ENCODE measurements at places on chromosomes 7 and 10. TPM values are rescaled to one million over a fixed set of nuclear protein-coding genes. Genes with fewer than 3 reads are reported as not detected.

DNA sequence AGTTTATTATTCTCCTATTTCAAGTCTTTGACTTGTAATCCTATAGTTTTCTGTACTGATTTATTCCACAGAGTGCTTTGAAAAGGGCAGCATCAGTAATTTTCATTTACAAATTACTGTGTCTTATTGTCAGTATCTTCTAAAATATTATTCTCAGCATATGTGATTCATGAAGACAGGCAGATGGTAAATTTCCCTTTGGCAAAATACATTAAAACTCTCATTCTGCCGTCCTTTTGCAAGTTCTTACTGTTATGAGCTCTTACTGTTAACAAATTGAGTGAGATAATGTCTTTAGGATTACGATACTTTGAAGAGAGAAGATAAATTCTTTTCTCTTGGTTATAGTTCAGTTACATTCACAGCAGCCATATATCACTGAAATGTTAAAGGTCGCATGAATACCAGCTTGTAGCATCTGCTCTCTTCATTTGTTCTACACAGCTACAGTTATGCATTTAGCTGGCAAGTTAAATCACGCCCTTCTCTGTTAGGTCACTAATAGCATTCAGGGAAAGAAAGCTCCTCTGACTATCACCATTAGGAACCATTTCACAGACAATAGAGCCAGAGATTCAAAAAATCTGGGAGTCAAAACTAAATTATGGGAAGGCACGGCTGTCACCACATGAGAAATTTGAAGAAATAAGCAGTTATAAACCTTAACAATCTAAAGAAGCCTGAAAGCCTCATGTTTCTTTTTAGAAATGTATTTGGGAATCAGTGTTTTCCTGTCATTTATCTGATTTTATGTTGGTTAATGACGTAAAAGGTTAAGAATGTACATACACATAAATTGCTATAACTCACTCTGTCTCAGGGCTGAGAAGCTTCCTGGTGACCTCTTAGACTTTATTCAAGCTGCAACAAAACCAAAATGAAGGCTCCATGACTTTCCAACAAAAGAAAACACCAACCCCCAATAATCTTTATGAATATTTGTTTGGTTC, 109.6 kb upstream of the SP4 start:
- no peak for DNase-seq

GRCh38 chr7:41755096-41755495, 52.2 kb upstream of the INHBA start:
- no peak for DNase-seq

DNA sequence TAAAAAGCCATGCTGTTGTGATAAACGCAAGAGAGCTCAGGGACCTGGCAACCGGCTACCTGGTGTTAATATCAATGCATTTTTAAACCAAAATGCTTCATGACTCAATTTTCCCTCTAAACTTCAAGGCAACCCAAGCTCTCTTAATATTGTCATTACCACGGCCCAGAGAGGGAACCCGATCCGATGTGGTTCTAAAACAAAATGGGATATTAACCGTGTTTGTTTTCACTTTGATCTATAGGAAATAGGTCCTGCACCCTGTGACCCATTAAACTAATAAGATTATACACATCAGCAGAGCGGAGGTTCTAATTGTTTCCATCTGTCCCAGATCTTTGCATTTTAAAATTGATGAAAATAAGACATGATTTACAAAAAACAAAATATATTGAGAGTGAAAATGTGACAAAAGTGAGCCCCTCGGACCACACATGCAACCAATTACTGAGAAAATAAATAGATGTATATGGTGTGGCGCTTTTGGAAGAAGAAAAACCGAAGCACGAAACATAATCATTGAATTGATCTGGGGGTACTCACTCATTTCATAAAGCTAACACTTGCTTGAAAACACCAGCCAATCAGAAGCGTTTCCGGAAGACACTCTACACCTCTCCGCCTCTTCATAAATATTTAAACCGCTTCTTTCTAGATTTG, 290.3 kb upstream of the NFE2L3 start:
- no peak for DNase-seq

- no peak for DNase-seq
Observed at GRCh38 chr10:88705958-88706357, at the start of gene LIPK. LIPK (plus strand) TSS chr10:88706249; CDS start chr10:88724544, 18,295 bp downstream.

DNA sequence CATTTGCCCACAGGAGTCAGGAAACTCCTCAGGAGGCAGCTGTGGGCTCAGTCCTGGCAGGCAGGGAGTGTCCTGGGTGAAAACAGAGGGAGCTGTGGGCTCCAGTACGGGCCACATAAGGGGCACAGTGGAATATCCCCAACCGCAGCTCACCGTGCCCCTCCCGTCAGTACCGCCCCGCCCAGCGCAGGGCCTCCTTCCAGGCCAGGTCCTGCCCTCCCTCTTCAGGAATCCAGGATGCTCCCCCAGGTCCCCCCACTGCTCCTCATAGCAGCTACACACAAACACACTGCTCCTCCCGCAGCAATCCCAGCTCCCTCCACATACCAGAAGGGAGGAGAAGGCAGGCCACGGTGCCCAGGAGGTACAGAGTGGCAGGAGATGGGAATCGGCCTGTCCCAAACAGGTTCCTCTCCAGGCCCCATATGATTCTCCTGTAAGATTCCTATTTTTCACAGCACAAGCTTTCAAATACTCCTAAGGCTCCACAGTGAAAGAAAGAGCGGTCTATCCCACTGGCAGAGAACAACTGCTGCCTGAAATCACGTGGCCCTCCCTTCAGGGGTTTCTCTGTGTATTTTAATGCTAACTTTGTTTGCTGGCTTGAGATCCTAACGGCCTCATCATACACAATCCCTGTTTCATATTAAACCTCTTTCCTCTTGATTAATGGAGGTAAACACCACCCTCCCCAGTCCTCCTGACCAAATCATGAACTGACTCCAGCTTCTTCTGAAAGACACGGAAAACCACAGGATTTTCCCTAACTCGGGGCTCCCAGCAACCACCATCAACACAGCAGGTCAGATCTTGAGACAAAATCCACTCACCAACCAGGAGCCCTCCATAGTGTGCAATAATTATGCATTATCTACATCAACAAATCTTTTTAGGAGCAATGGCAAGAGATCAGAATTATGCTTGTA, 178.7 kb downstream of the TNS3 start:
- DNase-seq = peak; percentile 15

Gene SLC26A4
- 3.5 TPM for total RNA-seq

DNA sequence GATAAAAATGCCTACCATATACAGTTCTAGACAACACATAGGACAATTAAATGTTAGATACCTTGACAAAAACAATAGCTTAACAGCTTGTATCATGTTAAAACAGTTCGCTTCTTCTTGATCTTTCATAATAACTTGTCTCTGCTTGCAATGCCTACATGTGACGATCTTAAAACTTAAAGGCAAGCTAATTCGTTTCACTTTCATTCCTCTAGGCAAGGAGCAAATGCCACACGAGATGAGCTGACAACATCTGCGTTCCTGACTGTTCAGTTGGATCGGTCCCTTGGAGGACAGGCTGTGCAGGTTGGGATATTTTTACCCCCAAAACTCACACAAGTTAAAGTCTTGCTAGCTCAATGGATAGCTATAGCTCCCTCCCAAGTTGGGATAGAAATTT, 51.6 kb upstream of the ARL4A start:
- no peak for DNase-seq

DNA sequence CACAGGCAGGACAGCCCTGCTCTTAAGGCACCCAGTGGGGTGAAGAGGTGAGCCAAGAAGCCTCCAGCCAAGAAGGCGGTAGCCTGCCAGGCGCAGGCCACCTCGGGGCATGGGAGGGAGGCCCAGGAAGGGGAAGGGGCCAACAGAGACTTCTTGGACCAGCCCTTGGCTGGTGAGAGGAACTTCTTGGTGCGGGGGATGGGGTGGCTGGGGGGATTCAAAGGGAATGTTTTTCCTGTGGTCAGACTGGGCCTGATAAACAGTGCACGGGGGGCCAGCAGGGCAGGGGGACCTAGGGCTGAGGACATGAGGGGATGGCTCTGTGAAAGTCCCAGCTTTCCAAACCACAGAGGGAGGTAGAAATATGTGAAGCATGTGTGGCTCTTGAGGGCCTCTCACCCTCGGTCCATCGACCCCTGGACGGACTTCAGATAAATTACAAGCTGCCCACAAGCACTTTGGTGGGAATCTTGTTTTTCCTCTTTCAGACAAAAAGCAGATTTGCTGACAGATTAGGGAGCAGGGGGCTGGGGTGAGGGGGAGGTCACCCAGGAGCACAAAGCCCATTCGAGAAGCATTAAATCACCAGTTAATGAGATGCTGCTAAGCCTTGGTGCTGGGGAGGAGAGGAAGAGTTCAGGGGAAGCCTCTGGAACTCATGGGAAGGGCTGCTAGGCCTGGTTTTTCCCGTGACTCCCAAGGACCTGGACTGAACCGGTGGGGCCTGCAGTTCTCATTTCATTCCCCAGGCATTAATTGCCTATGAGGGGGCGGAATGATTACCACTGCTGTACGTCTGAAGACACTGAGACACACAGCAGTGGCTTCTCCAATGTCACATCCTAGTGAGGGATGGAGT, 11.3 kb downstream of the CRYGN start:
- peak; percentile 52 for DNase-seq

GRCh38 chr10:52258799-52259425, 55.2 kb upstream of the DKK1 start:
- no peak for DNase-seq

DNA sequence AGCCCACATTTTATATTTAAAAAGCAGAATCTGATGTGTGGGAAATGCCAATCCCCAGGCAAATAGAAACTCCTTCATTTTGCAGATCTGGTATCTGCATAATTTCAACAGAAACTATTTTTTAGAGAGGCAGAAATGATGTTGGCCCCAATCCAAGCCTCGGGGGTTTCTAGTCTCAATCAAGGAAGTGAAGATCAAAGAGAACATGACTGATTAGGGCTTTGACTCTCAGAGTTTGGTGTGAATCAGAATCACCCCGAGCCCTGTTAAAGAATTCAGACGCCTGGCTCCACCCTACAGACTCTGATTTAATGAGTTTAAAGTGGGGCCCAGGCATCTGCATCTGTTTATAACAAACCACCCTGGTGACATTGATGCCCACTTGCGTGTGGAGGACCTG, 36.7 kb upstream of the UBE2H start:
- DNase-seq = no peak

Gene FXYD4
- not detected for total RNA-seq

- no peak for DNase-seq
Observed at GRCh38 chr10:22658745-22659410, 55.5 kb downstream of the PIP4K2A start.

DNA sequence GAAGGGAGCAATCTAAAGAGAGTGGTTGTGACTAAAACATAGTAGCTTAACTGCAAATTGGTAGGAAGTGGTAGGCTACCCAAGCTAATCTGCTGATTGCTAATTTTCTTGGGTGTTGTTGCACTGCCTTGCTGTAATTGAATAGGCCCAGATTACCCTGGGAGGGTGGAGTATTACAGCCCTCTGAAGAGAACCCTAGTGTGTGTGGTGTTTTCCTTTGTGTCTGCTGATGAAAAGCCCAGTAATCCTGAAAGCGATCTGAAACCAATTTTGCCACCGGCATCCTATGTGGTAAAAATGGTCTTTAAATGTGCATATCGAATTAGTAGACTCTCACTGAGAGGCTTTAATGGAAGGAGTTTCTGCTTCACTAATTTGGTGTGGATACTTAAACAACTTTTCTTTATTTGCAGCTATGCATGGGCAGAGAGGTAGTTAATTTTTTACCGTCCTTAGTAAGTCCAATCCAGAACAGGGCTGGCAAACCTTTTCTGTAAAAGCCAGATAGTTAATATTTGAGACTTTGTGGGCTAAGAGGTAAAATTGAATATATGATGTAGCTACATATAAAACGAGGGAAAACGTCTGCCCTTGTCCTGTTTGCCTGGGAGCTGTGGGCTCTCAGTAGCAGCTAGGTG, 92.5 kb downstream of the CSTF2T start:
- no peak for DNase-seq

GRCh38 chr10:560314-560992, 129.0 kb downstream of the DIP2C start:
- no peak for DNase-seq

- no peak for DNase-seq
Observed at GRCh38 chr7:105890290-105890997, 14.0 kb upstream of the ATXN7L1 start.

Gene KCNH2
- 2.4 TPM for total RNA-seq

Gene STK31
- total RNA-seq = 0.94 TPM

Gene SPDYE16
- total RNA-seq = 0.48 TPM

Gene CTAGE8
- 0.21 TPM for total RNA-seq

DNA sequence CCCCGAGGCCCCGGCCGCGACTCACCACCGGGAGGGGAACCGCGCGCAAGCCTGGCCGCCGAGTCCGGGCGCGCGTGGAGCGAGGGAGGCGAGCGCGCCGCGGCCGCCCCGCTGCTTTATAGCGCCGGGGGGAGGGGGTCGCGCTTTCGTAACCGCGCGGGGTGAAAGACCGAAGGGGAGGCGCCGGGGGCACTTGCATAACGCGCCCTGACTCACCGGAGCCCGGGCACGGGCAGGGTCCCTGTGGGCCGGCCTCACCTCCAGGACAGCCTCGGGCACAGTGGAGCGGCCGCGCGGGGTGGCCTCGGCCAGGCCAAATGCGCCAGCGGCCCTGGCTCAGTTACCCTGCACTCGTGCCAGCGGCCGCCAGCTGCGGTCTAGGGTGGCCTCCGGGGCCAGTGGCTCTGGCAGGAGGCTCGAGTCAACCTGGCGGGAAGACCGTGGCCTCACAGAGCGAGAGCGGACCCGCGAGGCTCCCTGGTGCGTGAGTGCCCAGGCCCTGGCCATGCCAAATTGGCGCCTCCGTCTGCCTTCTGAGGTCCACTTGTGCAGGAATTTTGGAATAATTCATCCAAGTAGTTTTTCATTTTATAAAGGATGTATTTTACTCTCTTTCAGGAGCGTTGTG, at the start of gene RBP4:
Gene RBP4 (minus strand): TSS at position 90 of the 628 bp plus-strand sequence. CDS start 207 bp downstream, outside the sequence.
- peak; percentile 86 for DNase-seq

GRCh38 chr10:87659571-87660483, at the start of gene PAPSS2:
PAPSS2 (plus strand) TSS chr10:87659878; CDS start chr10:87659982, 104 bp downstream.
- peak; percentile 87 for DNase-seq

DNA sequence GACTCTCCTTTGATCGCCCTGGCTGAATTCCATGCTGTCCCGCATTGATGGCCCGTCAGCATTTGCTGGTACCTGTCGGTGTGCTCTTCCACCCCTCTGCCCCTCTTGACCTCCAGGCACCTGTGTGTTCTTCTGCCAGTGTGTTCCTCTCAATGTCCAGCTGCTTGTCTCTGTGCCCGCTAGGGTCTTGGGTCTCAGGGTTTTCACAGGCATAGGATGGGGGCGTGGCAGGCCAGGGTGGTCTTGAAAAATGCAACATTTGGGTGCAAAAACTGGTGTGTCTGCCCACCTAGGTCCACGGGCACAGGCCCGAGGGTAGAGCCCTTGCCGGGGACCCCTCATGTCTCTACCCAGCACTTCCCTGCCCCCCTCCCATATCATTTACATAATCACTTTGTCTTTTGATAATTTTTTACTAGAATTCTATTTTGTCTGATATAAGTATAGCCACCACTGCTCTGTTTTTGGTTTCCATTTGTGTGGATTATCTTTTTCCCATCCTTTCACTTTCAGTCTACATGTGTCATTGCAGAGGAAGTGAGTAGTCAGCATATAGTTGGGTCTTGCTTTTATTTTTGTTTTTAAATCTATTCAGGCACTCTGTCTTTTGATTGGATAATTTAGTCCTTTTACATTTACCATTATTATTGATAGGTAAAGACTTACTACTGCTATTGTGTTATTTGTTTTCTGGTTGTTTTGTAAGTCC, 46.6 kb upstream of the ADRA2A start:
- DNase-seq = no peak

- DNase-seq = no peak
Observed at GRCh38 chr7:16354573-16354972, 66.8 kb downstream of the CRPPA start.

- DNase-seq = no peak
Observed at GRCh38 chr10:44929356-44930255, 18.5 kb downstream of the TMEM72 start.

- DNase-seq = no peak
Observed at GRCh38 chr10:33734393-33735155, 400.1 kb upstream of the NRP1 start.

Gene CBLL1
- 23.4 TPM for total RNA-seq
